ENCODE measurements at places on chromosomes 7 and 10. TPM values are rescaled to one million over a fixed set of nuclear protein-coding genes. Genes with fewer than 3 reads are reported as not detected.

SEMA3E gene
- total RNA-seq, result not detected

PLCE1 gene
- 0.08 TPM for total RNA-seq

SCIN gene
- total RNA-seq, result not detected

NKX6-2 gene
- not detected for total RNA-seq

SFXN4 gene
- 19.6 TPM for total RNA-seq

TMEM178B gene
- 1.7 TPM for total RNA-seq

GRCh38 chr10:31897506-31897905 lies 31.1 kb downstream of the ARHGAP12 start:
- no peak for DNase-seq

DNA sequence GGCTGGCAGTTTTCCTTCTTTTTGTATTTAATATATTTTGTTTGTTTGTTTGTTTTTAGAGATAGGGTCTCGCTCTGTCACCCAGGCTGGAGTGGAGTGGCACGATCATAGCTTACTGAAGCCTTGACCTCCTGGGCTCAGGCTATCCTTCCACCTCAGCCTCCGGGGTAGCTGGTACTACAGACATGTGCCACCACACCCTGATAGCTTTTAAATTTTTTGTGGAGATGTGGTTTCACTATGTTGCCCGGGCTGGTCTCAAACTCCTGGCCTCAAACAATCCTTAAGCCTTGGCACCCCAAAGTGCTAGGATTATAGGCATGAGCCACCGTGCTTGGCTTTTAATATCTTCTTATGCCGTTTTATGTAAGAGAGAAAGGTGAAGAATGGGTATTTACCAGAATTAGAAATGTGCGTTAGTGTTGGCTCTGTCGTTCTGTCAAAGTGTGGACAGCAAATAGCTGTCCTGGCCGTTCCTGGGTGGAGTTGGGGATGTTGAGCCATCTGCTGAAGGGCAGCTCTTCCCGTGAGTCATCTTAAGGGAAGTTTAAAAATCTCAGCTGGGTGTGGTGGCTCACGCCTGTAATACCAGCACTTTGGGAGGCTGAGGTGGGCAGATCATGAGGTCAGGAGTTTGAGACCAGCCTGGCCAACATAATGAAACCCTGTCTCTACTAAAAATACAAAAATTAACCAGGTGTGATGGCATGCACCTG lies 14.8 kb downstream of the OGDH start:
- no peak for DNase-seq

DNA sequence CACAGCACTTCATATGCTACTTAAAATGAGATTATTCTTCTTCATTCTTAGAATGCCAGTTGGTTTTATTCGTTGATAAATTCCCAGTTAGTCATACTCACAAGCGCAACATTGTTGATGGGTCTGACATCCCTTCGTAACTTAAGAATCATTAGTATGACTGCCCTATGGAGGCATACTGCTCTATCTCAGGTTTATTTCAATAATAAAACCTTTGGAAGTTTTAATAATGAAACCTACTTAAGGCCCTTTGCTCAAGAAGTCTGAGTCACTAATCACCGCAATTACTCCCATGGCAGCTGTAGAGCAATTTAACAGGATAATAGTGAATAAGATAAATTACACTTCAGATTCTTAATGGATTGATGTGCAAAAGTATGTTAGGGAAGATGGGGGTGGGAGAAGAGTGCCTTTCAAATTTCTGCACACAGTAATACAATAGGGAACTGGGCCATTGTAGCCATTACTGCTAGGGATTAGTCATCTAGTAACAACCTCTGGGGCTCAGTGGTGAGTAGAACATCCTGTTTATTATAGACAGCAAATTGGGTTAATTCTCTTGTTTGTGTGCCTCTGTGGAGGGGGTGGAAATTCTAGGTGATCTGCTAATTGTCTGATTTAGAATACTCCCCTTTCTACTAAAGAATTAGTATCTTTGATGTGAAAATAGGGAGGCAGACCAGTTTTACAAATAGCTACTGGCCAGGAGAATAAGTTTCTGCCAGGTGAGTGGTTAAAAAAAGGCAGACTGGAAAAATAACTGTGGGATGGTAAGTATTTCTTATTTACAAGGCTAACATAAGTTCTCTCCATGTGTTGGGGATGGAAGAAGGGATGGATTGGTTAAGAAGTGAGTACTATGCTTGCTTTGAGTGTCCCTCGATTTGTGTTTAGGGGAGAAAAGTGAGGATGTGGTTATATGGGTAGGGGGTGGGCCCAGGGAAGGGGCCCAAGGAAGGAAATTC lies 74.5 kb upstream of the VKORC1L1 start:
- DNase-seq, result peak; percentile 41

- DNase-seq, result no peak
These were observed 462.4 kb downstream of the DNAJB6 start for GRCh38 chr7:157799076-157799685.

- no peak for DNase-seq
These were observed 1.2 kb downstream of the VPS41 start for GRCh38 chr7:38907766-38908165.

DNA sequence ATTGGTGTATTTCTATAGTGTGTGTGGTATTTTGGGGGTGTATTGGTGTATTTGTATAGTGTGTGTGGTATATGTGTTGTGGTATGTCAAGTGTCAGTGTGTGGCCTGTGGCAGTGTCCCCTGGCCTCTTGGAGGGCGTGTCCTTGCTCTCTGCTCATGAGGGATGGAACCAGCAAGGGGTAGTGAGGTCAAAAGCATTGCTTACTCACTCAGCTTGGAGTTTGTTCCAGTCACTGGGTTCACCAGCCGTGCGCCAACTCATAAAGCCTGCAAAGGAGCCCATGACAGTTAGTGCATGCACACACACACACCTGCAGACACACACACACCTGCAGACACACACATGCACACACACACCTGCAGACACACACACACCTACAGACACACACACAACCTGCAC lies 4.3 kb upstream of the TRPV6 start:
- no peak for DNase-seq

GRCh38 chr10:126798649-126799048 lies 106.6 kb upstream of the DOCK1 start:
- DNase-seq, result no peak

All from activated CD4-positive, alpha-beta memory T cell treated with anti-CD3 and anti-CD28 coated beads, Interleukin-2, amount 10 ng/mL, durations not matched to agents 7 days and 5 days (primary cell).